ENCODE measurements at places on chromosomes 11 and 22.
A peak's percentile ranks its signal among the peaks of the same experiment; 100 is the strongest.

DNA sequence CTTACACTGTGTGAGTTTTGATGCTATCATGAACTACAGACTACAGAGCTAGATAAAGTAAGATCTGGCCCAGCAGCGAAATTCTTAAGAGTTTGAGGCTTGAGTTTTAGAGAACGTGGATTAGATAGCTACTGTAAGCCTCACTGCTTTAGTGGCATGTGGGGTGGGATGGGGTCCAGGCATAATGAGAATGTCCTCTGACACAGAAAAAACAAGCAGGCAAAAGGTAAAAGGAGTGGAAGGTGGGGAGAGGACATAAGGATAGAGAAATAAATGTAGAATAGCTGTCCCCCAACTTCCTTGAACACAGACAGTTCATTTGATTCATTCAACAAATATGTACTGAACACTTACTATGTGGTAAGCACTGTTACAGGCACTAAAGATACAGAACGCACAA lies 324.5 kb upstream of the PITPNB start:
- H3K27me3 ChIP-seq, result no peaks in the 10 kb centered on the region
- no peak overlapping the region for H3K27ac ChIP-seq

- H3K36me3 ChIP-seq, result no peaks in the 10 kb centered on the region
- DNase-seq, result no peak
- no peak overlapping the region for H3K4me3 ChIP-seq
- peaks cover 40% of the 10 kb centered on the region for H3K4me1 ChIP-seq
Observed at GRCh38 chr22:21832291-21833290, 34.9 kb downstream of the MAPK1 start.

- H3K27me3 ChIP-seq, result no peaks in the 10 kb centered on the region
- H3K4me3 ChIP-seq, result no peak overlapping the region
- H3K36me3 ChIP-seq, result no peaks in the 10 kb centered on the region
- no peak for DNase-seq
- no peaks in the 10 kb centered on the region for H3K4me1 ChIP-seq
- no peak overlapping the region for H3K27ac ChIP-seq
Observed at GRCh38 chr11:99632969-99633368, 612.2 kb downstream of the CNTN5 start.

DNA sequence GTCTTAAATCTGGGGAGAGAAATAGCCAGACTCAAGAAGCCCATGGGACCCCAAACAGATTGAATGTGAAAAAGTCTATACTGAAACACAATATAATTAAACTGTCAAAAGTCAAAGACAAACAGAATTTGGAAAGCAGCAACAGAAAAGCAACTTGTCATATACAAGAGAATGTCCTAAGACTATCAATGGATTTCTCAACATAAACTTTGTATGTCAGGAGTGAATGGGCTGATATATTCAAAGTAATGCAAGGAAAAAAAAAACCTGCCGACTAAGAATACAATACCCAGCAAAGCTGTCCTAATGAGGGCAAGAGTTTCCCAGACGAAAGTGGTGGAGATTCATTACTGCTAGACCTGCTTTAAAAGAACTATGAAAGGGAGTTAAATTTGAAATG lies 73.2 kb downstream of the TBC1D22A start:
- H3K4me1 ChIP-seq, result peaks cover 6% of the 10 kb centered on the region
- no peak overlapping the region for H3K27ac ChIP-seq
- H3K27me3 ChIP-seq, result no peaks in the 10 kb centered on the region
- no peak for DNase-seq
- H3K36me3 ChIP-seq, result no peaks in the 10 kb centered on the region

DNA sequence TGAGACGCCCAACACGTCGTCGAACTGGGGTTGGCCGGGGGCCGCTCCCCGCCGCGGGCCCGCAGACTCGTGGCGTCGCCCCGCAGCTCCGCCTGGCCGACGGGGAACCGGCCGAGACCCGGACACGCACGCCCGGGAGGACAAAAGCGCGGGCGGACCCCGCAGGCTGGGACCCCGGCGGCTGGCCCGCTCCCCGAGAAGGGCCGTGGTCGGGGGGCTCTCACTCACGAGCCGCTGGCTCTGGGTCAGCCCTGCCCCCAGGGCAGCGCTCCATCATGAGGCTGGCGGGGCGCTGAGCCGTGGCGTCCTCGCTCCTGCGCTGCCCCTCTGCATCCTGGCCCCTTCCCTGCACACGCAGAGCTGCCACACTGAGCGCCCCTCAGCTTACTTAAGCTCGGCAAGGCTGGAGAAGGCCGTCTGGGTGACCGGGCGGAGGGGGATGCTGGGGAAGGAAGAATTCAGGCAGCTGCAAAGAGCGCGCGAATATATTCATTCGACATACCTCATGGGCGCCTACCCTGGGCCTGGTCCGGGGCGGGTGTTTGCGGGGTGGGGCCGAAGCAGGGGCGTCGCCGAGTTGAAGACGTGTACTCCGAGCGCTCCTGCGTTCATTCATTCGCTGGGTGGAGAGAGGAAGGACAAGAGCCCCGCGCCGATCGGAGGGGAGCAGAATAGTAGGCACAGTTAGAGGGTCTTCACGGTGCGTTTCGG lies 579 bp upstream of the CYB5R2 start:
- H3K4me1 ChIP-seq, result peaks cover 15% of the 10 kb centered on the region
- H3K27ac ChIP-seq, result peak overlapping the region; percentile 90
- peak overlapping the region; percentile 68 for H3K4me3 ChIP-seq
- DNase-seq, result no peak

- no peaks in the 10 kb centered on the region for H3K27me3 ChIP-seq
- H3K36me3 ChIP-seq, result no peaks in the 10 kb centered on the region
- no peak overlapping the region for H3K27ac ChIP-seq
- no peak overlapping the region for H3K4me3 ChIP-seq
- DNase-seq, result no peak
Observed at GRCh38 chr22:22030493-22031182, 48.1 kb upstream of the TOP3B start.

DNA sequence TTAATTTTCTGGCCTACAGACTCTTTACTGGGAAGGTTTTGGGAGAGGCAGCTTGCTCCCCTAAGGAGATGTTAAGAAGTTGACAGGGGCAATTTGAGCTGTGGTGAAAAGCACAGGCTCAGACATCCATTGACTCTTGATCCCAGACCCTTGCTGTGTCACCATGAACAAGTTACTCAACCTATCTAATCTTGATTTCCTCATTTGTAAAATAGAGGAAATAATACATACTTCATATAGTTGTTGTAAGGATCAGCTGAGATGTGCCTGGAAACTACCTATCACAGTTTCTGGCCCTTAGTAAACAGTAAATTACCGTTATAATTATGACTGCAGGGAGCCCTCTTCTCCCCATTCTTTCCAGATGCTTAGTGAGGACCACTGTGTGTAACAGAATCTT lies 16.6 kb upstream of the SCGB1D4 start:
- DNase-seq, result no peak
- no peaks in the 10 kb centered on the region for H3K36me3 ChIP-seq
- no peak overlapping the region for H3K27ac ChIP-seq
- peaks cover 7% of the 10 kb centered on the region for H3K4me1 ChIP-seq

GRCh38 chr22:19565382-19566278 lies 41.4 kb upstream of the CLDN5 start:
- no peaks in the 10 kb centered on the region for H3K27me3 ChIP-seq
- peaks cover 4% of the 10 kb centered on the region for H3K4me1 ChIP-seq
- no peak for DNase-seq
- H3K4me3 ChIP-seq, result no peak overlapping the region

- no peaks in the 10 kb centered on the region for H3K4me1 ChIP-seq
- no peak for DNase-seq
- H3K27ac ChIP-seq, result no peak overlapping the region
- no peaks in the 10 kb centered on the region for H3K36me3 ChIP-seq
Observed at GRCh38 chr11:14346303-14346955, 12.6 kb downstream of the RRAS2 start.

DNA sequence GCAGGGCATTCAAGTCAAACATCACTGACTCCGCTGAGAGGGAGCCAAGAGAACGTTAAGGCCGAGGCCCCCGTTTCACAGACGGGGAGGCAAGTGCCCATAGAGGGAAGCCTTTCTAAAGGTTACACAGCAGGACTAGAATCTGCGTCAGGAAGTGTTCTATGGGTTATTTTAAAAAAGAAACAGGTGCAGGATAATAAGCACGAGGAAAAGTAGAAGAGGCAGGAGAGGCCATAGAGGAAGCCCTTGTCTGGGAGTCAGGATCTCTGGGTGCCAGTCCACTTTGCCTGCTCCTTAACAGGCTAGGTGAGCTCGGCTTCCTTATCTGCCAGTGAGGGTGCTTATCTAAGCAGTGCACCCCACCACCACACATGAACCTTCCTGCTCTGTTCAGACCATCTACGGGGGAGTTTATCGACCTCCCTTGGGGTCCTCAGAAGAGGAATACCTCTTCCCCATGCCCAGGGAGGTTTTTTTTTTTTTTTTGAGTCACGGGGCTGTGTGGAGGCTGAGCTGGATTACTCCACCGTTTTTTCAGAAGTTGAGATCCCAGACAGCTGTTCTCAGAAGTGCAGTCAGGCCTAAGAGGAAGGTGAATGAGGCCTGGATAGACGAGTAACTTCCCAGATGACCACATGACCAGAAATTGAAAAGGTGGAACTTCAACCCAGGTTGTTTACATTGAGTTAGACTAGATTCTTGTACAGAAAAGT lies 1.2 kb upstream of the FCHSD2 start:
- H3K4me1 ChIP-seq, result peaks cover 11% of the 10 kb centered on the region
- peak overlapping the region; percentile 90 for H3K27ac ChIP-seq
- DNase-seq, result no peak
- H3K36me3 ChIP-seq, result no peaks in the 10 kb centered on the region

GRCh38 chr11:100777103-100777502 lies 90.0 kb downstream of the ARHGAP42 start:
- no peaks in the 10 kb centered on the region for H3K36me3 ChIP-seq
- no peaks in the 10 kb centered on the region for H3K27me3 ChIP-seq
- peaks cover 12% of the 10 kb centered on the region for H3K4me1 ChIP-seq

DNA sequence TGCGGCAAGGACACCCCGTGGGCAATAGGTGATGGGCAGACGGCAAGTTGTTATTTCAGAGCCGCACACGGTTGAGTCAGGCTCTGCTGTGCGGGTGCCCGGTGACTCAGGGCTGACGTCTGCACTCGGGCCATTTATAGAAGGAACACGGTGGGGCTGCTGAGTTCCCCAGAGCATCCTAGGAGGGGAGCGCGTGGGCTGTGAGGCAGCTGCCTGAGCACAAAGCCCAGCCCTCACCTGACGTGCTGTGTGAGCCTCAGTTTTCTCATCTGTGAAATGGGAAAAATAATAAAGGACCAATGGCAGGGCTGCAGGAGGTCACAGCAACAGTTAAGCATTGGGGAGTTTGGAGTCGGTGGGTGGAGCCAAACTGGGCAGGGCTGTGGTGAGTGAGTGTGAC lies 11.3 kb upstream of the RHOD start:
- no peaks in the 10 kb centered on the region for H3K36me3 ChIP-seq
- H3K27me3 ChIP-seq, result peaks cover 14% of the 10 kb centered on the region
- H3K4me3 ChIP-seq, result no peak overlapping the region

GRCh38 chr11:123239191-123240150 lies 44.4 kb upstream of the CLMP start:
- no peak overlapping the region for H3K27ac ChIP-seq
- H3K4me3 ChIP-seq, result no peak overlapping the region
- H3K27me3 ChIP-seq, result no peaks in the 10 kb centered on the region

DNA sequence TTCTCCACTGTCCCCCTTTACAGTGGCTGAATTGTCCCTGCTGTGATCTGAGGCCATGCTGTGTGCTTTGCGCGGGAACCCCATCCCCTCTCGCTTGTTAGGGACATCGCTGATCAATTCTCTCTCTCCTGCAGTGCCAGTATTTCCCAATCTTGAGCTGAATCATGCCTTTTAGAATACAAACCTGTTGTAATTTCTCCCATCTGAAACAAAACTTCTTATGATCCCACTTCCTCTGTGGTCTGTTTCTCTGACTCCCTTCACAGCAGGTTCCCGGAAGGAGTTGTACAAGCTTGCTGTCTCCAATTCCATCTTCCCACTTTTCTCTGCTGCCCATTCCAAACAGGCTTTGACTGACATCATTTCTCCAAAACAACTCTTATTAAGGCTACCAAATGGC lies 16.8 kb downstream of the ADAMTS15 start:
- peaks cover 4% of the 10 kb centered on the region for H3K27me3 ChIP-seq
- H3K4me3 ChIP-seq, result no peak overlapping the region
- no peaks in the 10 kb centered on the region for H3K4me1 ChIP-seq
- peaks cover 22% of the 10 kb centered on the region for H3K36me3 ChIP-seq
- no peak overlapping the region for H3K27ac ChIP-seq
- DNase-seq, result no peak

DNA sequence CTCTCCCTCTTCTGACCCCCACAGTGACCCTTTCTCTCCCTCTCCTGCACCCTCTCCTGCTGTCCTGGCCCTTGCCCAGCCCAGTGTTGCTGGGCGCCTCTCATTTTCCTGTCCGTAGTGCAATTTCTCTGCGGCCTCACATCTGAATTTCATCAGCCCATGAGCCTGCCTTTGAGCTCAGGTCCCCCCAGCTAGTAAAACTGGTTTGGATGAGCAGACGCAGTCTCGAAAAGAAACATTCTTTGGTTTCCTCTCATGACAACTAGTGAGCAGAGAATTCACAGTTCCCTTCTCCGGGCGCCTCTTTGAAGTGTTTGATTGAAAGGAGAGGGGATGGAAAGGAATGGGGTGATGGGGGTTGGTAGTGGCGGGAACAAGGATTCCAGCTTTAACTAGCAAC lies 126.0 kb upstream of the CADM1 start:
- no peaks in the 10 kb centered on the region for H3K36me3 ChIP-seq
- H3K27me3 ChIP-seq, result no peaks in the 10 kb centered on the region
- H3K4me1 ChIP-seq, result no peaks in the 10 kb centered on the region
- DNase-seq, result no peak
- no peak overlapping the region for H3K27ac ChIP-seq

GRCh38 chr22:19870153-19871022 lies 15.7 kb upstream of the GNB1L start:
- no peak overlapping the region for H3K4me3 ChIP-seq
- no peaks in the 10 kb centered on the region for H3K36me3 ChIP-seq
- no peak for DNase-seq
- H3K27me3 ChIP-seq, result no peaks in the 10 kb centered on the region
- H3K4me1 ChIP-seq, result peaks cover 50% of the 10 kb centered on the region
- no peak overlapping the region for H3K27ac ChIP-seq

DNA sequence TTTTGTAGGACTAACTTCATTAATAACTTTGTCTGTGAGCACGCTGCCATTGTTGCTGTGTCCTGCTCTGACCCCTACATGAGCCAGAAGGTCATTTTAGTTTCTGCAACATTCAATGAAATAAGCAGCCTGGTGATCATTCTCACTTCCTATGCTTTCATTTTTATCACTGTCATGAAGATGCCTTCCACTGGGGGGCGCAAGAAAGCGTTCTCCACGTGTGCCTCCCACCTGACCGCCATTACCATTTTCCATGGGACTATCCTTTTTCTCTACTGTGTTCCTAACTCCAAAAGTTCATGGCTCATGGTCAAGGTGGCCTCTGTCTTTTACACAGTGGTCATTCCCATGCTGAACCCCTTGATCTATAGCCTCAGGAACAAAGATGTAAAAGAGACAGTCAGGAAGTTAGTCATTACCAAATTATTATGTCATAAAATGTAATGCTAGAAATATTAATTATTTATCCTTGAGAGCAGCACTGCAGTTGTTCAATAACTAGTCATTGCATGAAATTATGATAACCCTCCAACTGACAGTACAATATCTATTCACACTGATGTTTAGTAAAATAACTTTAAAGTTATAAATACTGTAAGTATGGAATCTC lies 46.4 kb upstream of the OR5D13 start:
- H3K27ac ChIP-seq, result no peak overlapping the region
- no peaks in the 10 kb centered on the region for H3K36me3 ChIP-seq
- H3K27me3 ChIP-seq, result no peaks in the 10 kb centered on the region
- no peaks in the 10 kb centered on the region for H3K4me1 ChIP-seq

- H3K27me3 ChIP-seq, result no peaks in the 10 kb centered on the region
- H3K4me1 ChIP-seq, result peaks cover 12% of the 10 kb centered on the region
Observed at GRCh38 chr22:45310331-45310976, 720 bp downstream of the FAM118A start.
